Stimulated activated CD4-positive, alpha-beta T cell treated with anti-CD3 and anti-CD28 coated beads, Interleukin-1b, Interleukin-23, amount 100 ng/mL, for 4 hours (primary cell): ENCODE measurements at places on chromosomes 16 and 17.

GRCh38 chr16:54462771-54463170 lies 176.2 kb upstream of the IRX3 start:
- no peak for DNase-seq

GRCh38 chr16:48526058-48526957 lies 83.7 kb downstream of the N4BP1 start:
- peak; percentile 18 for DNase-seq

- no peak for DNase-seq
Measured at GRCh38 chr16:55566432-55567175, at the start of gene CAPNS2. Gene CAPNS2 (plus strand): TSS chr16:55566684. CDS start chr16:55566757, 73 bp downstream.

- peak; percentile 51 for DNase-seq
Measured at GRCh38 chr17:45221081-45222013, at the start of gene FMNL1. Gene FMNL1 (plus strand): TSS chr17:45221885. CDS start chr17:45222125, 240 bp downstream.

GRCh38 chr16:22235839-22236745 lies 30.0 kb downstream of the EEF2K start:
- DNase-seq = no peak

- no peak for DNase-seq
Measured at GRCh38 chr16:67701420-67701819, 17.7 kb downstream of the GFOD2 start.

DNA sequence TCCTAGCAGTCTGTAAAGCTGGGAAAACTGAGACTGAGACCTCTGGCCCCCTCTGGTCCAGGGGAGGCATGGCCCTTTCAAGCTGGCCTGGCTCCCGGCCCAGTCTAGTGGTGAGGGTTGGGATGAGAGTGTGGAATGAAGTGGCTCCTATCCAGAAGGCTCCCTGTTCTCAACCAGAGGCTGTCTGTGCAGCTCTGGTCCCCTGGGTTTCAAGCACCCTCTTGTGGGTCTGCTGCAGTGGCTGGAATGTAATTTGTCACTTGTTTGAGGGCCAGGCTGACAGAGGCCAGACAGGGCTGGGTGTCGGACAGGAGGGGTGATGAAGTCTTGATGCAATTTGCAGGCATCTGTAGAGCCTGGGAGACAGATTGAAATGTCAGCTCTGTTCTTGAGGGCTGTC lies 22.1 kb upstream of the PHF12 start:
- DNase-seq = no peak

GRCh38 chr17:83199500-83200201 lies 120.2 kb downstream of the METRNL start:
- DNase-seq = no peak

- no peak for DNase-seq
Measured at GRCh38 chr17:5931616-5932015, 138.6 kb upstream of the WSCD1 start.

GRCh38 chr16:23521037-23521743 lies 10.9 kb upstream of the GGA2 start:
- no peak for DNase-seq

DNA sequence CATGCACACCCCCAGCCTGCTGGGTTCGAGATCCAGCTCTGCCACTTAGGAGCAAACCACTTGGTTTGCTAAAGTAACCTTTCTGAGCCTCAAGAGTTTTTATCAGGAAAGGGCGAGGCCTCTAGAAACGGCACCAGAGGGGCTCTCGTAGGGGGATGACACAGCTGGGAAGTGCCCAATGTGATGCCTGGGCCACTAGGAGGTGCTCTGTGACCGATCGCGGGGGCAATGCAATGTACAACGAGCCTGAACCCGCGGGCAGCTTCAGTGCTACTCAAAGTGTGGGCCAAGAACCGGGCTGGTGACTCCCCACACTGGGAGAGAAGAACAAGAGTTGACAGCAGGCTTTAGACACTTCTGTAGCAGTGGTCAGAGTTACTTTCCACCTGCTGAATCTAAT lies 9.4 kb downstream of the C16orf89 start:
- peak; percentile 22 for DNase-seq

GRCh38 chr17:29778956-29779811 lies 150.8 kb downstream of the SSH2 start:
- DNase-seq = peak; percentile 81

DNA sequence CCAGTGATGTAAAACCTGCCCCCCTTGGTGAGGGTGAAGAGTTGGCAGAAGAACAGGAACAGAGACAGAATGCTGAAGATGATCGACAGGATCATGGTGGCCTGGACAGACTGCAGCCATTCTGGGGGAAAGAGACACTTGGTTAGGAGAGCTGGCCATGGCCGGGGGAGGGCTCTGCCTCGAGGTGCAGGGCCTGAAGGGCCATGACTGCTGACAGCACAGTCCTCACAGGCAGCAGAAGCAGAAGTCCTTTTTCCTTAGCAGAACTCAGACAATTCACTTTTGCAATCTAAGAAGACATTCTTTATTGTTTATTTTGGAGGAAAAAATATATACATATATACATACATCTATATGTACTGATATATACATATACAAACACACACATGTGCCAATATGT lies 25.6 kb downstream of the PMP22 start:
- DNase-seq = no peak

DNA sequence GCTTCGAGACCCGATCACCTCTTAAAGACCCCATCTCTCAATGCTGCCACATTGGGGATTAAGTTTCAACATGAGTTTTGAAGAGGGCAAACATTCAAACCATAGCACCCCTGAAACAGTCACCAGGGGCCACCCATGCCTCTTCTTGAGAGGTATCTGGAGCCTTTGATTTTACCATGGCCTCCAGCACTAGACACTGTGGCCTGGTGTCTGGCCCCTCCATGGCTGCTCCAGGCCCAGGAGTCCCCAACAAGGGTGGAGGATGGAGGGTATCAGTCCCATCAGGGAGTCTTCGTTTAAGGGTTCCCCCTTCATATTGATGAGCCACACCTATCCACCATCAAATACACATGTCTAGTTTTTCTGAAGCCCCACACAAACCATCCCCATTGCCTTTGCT lies 66.5 kb upstream of the CDH5 start:
- DNase-seq = no peak

GRCh38 chr16:69566240-69566980 lies 644 bp downstream of the NFAT5 start:
- DNase-seq = no peak

- DNase-seq = peak; percentile 33
Measured at GRCh38 chr17:61837175-61838051, 25.9 kb downstream of the BRIP1 start.
